Activated naive CD4-positive, alpha-beta T cell treated with anti-CD3 and anti-CD28 coated beads, Interleukin-2, amount 50 U/mL, for 16 hours (primary cell): ENCODE measurements at places on chromosomes 7 and 10.

DNA sequence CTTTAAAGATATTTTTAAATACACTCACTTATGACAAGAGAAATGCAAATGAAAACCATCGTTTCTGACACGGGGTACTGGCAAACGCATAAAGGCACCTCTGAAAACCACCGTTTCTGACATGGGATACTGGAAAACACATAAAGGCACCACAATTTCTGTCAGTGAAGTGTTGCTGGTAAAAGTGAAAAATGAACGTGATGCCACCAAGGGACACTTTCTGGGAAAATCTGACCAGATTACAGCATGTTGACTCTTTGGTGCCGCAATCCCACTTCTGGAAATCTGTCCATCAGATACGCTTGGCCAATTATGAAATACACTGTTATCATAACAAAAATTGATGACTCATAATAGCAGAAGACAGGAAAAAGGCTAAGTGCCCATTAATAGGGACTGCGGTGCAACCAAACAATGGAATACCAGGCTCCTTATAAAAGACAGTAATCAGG, 131.7 kb downstream of the ZMYND11 start:
- DNase-seq, result no peak

- peak; percentile 16 for DNase-seq
Observed at GRCh38 chr7:129401967-129402860, 32.0 kb upstream of the STRIP2 start.

DNA sequence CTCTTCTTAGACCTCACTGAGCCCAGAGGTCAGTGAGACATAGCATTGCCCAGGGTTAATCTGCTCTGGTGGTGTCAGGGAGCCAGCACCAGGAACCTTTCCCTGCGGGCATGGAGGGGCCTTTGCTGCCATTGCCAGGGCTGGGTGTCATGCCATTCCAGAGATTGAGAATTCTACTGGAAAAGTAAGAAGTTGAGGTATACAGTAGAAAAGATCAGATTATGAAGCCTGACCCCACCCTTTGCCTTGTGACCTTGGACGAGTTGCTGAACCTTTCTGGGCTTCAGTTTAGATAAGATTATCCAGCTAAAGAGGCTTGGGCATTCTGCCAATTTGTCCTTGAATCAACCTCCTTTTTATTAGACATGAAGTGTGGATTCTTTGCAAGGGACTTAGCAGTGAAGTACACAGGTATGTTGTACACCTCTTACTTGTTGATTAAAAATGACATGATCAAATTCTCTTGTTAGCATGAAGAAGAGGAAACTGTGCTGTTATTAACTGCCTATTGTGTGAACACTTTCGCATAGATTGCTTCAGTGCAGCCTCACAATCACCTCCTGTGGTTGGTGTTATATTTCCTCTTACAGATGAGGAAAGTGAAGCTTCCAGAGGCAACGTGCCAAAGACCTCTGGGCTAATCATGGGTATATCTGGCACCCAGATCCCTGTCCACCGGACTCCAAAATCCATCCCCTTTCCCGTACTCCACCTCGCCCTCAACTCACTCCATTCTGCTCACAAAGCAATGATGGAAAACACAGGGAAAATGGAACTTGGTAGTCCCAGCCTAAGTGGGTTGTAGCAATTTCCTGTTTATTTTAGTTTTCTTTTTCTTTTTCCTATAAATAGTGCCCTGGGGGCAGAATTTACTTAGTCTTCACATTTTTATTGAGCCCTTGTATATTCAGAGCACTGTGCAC, 151.3 kb downstream of the CAMK1D start:
- no peak for DNase-seq

DNA sequence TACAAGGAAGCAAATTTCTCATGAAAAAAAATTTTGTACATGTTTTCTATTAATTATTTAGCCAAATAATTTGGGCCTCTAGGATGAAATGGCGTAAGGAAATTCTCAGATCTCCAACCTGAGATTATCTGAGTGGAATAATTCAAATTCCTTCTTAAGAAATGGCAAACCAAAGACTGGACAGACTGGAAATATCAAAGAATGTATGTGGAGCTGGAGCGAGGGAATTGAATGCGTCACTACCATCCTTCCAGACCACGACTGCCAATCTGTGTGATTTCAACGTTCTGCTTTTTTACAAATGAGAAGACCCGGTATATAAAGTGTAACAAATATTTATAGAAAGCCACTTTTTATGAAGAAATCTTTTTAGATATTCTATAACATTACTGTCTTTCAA, 12.4 kb upstream of the BLNK start:
- no peak for DNase-seq
